Stimulated activated CD8-positive, alpha-beta memory T cell treated with anti-CD3 and anti-CD28 coated beads, Interleukin-7, amount 100 ng/mL, for 1 hour (primary cell): ENCODE measurements at places on chromosomes 12 and 14.

DNA sequence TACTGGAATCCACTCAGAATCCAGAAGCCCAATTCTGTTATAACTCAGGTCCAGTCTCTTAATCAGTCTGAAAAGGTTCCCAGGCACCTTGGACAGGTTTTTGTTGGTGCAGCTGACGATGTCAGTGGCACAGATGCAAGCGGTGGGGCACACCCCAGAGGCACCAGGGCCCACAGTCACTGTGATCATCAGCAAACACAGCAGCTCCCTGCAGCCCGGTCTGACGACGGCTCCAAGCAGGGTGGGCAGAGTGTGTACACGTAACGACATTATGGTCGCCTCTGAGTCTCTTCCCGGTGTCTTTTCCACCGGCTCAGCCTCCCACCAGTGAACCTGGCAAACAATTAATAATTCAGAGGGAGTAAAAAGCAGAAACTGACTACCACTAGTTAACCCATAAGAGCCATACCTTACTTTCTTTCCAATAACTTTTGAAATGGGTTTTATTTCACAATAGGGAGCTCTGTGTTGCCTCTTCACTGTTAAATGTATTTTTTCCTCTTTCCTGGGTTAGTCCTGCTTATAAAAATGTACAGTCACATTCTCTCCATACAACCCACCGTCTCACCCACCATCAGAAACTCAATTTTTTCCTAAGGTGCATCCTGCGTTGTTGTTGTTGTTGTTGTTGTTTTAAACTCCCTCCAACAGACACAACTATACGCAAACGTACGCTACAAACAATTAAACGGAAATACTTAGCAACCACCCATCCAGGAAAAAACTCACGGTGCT, 521 bp upstream of the PCED1B start:
- no peak for DNase-seq

DNA sequence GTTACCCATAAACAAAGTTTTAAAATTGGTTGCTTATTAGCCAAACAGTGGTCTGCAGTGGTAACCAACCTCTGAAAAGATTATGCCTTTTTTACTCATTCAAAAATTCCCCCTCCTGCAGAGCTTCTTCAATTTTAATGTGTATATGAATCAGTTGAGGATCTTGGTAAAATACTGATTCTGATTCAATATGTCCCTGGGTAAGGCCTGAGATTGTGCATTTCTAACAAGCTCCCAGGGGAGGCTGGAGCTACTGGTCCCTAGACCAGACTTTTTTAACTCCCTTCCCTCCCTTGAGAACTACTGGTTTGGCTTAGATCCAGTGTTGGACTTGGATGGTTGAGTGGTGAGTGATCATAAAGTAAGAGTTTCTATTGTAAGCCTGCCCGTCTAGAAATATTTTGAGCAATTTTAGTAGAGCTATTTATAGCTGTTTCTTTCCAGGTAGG, 90.2 kb downstream of the FUT8 start:
- DNase-seq: no peak

- DNase-seq: no peak
These were observed 78.7 kb downstream of the PPM1A start for GRCh38 chr14:60327447-60328331.

GRCh38 chr12:125544960-125545359, 479.7 kb downstream of the AACS start:
- DNase-seq: no peak

DNA sequence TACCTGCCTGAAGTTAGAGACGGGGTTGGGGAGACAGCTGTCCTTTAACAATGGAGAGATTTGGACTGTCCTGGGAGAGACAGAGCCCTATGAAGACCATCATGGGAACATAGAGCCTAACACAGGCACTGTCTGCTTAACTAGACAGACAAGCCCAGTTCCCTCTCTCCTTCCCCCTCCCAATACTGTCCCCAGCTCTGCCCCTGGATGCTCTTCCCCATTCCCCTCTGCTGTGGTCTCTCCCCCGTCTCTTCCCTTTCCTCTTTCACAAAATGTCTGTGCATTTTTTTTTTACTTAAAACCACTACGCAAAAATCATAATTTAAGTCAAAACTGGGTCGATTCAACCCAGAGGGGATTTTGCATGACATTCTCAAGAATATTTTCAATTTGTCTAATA, 232.9 kb downstream of the CHST11 start:
- DNase-seq: no peak

- no peak for DNase-seq
These were observed 168.7 kb upstream of the HIF1A start for GRCh38 chr14:61526405-61527312.

- no peak for DNase-seq
These were observed 224.6 kb downstream of the CRADD start for GRCh38 chr12:93901739-93902138.

DNA sequence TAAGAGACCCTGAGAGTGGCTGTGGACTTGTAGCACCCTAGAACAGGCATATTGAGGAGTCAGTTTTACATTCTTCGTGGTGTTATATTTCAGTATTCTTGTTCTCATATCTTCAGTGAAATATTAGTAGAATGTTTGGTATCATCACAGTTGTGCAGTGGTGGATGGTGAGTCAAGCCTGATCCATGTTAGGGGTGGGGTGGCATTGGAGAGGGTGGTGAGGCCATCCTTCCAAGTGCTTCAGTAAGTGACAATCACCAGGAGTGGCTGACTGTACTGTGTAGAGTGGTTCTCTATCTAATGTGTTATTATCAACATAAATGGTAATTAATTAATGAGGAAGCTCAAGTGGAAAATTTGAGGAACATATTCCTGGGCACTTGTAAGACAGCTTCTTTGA, 197.7 kb upstream of the SLC16A7 start:
- no peak for DNase-seq

- no peak for DNase-seq
These were observed 750.5 kb upstream of the TMEM132C start for GRCh38 chr12:127516467-127516866.

- DNase-seq: no peak
These were observed 2.3 kb downstream of the CRACR2A start for GRCh38 chr12:3750616-3751015.

DNA sequence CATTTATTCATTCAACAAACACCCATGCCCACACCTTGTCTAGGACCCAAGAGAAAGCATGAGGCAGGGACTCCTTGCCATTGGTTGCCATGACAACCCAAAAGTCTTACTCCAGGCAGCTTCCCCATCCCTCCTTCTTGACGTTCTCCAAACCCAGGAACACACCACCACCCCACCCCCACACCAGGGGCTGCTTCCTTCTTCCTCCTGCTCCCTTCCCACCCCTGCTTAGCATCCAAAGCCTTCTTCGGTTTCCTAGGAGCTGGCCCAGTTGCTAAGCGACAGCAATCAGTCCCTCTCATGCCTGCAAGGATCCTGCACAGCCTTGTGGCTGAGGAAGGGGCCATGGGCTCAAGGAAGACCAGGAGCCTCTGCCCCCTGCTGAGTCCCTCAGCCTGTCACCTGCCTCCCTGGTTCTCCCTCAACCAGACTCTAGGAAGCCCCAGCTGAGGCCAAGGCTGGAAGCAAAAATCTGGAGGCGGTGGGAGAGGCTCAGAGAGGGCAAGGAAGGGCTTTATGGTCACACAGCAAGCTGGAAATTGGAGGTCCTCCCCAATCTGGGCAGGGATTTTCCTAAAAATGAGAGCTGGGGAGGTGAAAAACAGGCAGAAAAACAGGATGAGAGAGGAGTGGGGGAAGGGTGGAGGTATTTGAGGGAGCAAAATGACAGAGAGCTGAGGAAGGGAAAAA, 15.4 kb downstream of the RASAL1 start:
- no peak for DNase-seq

DNA sequence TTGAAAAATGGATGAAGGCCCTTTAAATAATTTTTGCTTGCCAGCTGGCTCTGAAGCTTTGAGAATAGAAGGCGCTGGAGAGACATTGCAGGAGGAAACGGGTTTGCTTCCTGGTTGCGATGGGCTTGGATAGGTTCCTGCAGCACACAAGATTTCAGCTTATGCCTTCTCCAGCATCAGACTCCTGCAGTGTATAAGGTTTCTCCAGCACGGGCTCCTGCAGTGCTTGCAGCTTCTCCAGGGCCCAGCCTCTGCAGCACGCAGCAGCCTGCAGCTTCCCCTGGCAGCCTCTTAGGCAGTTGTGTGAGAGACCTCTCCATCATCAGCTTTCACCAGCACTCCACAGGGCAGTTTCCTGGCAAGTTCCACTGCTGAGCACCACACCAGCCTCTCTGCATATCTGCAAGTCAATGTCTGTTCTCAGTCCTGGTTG, 78.7 kb upstream of the ZDHHC17 start:
- DNase-seq: no peak

DNA sequence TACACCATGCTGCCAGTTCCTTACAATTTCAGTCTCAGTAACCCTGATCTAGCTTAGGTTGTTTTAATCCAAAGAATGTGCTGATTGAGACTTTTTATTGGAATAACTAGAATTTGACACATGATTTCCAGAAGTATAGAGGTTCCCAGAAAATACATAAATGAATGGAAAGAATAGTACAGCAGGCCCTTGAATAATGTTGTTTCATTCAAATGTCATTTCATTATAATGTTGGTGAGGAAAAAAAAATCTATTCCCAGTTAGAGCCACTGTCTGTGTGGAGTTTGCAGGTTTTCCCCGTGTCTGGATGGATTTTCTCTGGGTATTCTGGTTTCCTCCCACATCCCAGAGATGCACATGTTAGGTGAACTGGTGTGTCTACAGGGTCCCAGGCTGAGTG, 273.5 kb upstream of the GARIN6 start:
- no peak for DNase-seq

DNA sequence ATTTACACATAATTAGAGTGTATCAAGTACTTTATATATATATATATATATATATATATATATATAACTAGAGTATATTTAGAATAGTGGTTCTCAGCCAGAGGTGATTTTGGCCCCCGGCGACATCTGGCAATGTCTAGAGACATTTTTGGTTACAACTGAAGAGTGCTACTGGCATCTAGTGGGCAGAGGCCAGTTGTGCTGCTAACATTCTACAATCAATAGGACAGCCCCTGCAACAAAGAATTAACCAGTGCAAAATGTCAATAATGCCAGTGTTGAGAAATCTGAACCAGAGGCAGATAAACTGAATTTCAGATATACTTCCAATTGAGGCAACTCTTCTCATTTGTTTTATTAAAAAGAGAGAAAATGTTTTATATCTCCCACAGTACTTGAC, 8.9 kb downstream of the GTF2A1 start:
- DNase-seq: no peak

- no peak for DNase-seq
These were observed 48.8 kb upstream of the SLC38A4 start for GRCh38 chr12:46874642-46875041.

DNA sequence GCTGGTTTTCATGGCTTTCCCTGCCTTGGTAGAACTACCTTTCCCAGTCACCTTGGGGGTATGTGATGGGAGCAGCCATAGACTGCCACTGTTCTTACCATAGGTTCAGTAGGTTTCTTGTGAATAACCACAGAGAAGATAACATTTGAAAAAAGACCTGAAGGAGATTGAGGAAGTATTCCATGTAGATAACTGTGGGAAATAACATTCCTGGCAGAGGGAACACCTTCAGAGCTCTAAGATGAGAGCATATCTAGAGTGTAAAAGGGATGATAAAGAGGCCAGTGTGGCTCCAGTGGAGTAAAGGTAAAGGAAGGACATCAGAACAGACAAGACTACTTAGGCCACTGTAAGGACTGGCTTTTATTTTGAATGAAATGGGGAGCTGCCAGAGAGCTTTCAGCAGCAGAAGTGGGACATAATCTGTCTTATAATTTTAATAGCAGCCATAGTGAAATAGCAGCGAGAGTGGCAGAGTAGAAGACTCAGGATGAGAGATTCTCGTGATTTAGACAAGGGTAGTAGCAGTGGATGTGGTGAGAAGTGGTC, 82.6 kb upstream of the KCNH3 start:
- DNase-seq: no peak

- DNase-seq: no peak
These were observed 273.1 kb upstream of the RGS6 start for GRCh38 chr14:71659159-71659558.

- DNase-seq: no peak
These were observed 164.5 kb downstream of the SLC38A4 start for GRCh38 chr12:46661110-46661845.

DNA sequence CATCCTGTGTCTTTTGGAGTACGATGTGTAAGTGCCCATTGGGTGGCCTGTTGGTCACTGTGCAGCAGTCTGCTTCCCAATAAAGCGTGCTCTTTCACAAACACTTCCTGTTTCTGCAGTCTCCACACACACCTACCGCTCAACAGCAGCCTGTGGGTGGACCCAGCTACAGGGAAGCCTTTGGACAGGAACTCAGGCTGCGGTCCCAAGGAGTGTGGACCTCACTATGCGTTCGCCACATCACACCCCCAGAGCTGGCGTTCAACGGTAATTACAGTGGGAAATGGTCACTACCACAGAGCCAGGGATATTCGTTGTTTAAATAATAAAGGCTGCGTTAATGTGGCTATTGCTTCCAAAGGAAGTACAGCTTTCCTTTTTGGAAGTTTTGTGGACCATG, 16.2 kb downstream of the PSMC1 start:
- no peak for DNase-seq

DNA sequence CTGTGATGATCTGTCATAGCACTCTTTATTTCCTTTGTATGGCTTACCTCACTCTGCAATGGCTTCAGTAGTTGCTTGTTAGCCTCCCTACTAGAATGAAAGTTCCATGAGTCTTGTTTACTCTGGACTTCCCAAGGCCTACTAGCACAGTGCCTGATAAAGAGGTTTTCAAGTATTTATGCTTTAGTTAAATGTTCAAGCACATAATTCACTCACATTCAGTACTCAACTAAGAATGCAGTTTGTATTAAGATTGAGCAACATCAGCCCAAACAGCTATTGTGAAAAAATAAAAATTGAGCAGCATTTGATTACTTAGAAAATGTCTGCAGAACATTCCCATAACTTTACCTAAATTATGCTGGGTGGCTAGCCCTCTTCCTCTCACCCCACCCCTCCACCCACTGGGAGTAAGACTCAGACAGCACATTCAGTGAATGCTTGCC, 158.9 kb upstream of the AMIGO2 start:
- no peak for DNase-seq

- DNase-seq: no peak
These were observed 193.1 kb downstream of the SOX5 start for GRCh38 chr12:23756416-23756815.

- no peak for DNase-seq
These were observed 162.6 kb upstream of the PLEKHG7 start for GRCh38 chr12:92539976-92540781.

DNA sequence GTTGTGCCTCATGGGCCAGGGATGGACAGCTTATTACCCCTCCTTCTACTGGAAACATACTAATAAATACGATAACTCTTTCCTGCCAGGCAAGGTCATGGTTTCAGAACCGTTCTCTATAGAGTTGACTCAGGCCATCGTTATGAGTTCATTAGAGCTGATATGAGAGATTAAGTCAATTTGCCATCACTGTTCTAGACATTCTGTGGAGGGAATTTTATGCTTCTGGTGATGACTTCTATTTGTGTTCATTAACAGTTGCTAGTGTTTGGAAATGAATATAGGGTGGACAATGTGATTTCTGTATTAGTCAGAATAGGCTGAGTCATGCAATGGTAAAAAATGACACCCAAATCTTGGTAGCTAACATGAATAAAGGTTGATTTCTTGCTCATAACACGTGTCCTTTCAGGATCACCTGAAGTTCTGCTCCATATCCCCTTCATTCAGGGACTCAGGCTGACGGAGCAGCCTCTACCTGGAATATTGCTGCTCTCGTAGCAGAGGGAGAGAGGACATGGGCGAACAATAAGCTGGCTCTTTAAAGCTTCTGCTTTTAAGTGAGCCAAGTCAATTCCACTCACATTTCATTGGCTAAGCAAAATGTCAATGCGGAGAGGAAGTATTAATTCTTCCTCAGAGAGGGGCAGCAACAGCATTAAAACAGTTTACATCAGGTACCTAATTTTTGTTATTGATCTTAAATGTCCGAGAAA, 18.5 kb upstream of the TBPL2 start:
- no peak for DNase-seq
